ENCODE measurements at places on chromosomes 3 and 15.

DNA sequence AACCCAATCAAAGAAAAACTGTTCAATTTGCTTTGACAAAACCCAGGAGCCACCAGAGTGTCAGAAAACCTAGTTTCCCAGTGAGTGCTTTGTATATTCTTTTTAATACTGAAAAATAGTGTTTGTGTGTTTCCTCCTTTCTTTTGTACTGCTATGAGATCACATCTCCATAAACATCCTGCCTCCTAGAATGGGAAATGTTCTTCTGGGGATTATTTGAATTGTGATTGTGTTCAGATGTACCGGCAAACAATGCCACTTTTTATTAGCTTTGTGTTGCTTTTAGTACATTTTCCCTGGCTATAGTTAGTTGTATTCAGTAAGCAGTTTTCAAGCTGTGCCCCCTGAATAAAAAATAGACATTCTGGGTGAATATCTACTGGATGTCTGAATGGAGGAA is 148.0 kb upstream of the NR2E3 start:
- no peak for DNase-seq

DNA sequence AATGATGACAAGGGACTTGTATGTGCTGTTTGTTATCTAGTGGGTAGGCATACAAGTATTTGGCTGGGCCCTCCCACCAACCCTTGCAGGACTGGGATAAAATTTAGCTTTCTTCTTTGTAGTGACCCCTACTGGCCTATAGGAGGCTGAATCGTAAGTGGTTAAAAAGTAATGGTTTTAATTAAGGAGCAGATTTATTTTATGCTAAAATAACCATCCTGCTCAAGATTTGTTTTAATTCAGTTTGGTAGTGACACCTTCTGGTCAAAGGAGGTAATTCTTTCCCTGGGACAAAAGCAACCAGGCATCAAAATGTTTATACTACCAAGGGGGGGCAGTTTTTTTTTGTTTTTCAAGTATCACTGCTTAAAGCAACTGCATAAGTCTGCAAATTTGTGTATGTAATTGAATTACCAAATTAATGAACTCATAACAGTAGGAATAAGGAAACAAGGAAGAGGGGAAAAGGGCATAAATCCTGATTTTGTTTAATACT is 70.7 kb downstream of the TOP2B start:
- DNase-seq, result peak; percentile 56

GRCh38 chr15:99578809-99579208 is 13.0 kb downstream of the MEF2A start:
- DNase-seq, result no peak

DNA sequence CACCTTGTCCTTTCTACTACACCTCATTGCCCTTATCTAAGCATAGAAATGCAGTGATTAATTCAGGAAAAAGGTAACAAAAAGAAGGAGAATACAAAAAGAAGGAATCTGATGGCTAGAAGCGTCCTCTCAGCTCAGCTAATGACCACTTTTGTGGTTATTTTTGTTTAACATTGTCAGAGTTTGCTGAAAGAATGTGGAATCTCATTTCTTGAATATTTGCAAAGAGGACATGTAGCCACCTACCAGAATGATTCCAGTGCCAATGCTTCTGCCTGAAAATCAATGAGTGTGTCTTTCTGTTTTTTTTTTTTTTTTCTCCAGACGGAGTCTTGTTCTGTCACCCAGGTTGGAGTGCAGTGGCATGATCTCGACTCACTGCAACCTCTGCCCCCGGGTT is 24.5 kb downstream of the NANOGP8 start:
- DNase-seq, result no peak

- DNase-seq, result no peak
Measured at GRCh38 chr3:43345877-43346276, 59.5 kb downstream of the SNRK start.

All from Ammon's horn (tissue), 1 donor.